NCI-H69 (cell line): ENCODE measurements at places on chromosomes 7 and 10.

DNA sequence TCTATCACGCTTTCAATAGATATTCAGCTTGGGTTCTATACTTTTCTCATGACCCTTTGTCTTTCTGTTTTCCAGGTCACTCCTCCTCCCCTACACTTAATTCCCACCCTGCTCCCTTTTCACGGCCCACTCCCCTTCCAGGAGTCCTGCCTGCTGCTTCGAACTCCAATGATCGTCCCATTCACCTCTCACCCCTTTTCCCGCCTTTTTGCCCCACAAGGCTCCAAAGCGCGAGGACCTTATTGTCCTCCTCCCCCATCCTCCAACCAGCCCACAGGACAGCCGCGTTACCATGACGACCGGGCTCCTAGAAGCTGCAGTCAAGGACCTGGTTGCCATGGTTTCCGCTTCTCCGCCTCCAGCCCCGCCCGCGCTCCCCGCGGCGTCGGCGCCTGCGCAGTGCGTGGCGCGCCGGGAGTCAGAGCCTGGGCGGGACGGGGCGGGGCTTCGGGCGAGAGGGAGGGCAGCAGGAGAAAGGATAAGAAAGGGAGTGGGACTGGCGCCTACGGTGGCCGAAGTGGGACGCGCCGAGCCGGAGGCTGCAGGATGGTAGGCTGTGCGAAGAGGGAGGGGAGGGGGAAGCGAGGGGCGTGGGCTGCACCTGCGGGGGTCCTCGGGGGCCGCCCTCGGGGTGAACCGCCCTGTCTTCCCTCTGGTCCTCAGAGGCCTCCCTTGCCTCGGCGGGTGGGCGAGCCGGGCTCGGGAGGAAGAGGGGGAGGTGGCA is at the start of gene AP1S1:
Gene AP1S1, plus strand, starts transcription at position 508 of the 724 bp plus-strand sequence. Its CDS starts 39 bp downstream, at position 547.
- peak; percentile 99 for DNase-seq

DNA sequence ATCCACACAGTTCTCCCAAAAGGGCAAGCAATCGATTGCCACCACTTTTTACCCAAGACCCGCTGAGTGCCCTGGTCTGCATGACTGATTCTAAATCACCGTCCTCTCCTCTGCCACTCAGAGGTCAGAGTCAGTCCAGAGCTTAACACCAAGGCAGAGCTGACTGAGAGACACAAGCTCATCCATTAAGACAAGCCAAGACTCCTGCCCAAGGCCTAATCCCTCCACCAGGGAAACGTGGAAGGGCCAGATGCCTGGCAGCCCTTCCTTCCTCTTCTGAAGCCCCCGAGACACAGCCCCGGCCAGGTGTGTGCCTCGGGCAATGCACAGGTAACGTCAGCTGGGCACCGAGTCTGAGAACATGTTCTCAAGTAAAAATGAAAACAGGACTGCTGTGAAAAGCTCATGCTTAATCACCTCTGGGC is 51.7 kb downstream of the DIP2C start:
- no peak for DNase-seq

GRCh38 chr7:45589061-45589460 is 14.9 kb downstream of the ADCY1 start:
- DNase-seq = no peak

- DNase-seq = no peak
These were observed 1149.2 kb downstream of the GRM8 start for GRCh38 chr7:126103582-126103981.

GRCh38 chr10:97785231-97785630 is 13.4 kb upstream of the SFRP5 start:
- no peak for DNase-seq

DNA sequence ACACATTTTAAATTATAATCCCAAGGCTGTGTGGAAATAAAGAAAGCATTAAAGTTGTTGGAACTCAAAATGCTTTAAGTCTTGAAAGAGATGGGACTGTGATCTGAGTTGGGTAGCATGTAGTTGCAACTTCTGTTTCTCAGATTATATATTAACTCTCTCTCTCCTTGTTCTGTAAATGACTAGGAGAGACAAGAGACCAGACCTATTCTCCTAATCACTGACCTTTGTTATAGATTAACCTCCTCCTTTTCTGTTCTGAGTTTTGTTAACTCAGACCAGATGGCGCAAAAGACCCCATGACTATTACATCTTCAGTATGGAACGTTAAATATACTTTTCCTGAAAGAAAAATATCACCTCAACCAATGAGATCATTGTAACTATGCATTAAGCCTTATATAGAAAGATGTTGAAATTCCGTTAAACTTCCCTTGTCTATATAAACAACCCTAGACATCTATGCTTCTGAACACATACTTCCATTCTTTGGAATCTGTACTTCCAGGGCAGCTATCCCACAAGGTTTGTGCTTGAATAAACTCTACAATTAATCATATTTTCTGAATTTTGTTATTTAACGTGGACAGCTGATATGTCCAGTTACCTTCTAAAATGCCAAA is 143.5 kb upstream of the TRIM24 start:
- DNase-seq = no peak

- no peak for DNase-seq
These were observed 81.9 kb downstream of the CHST15 start for GRCh38 chr10:124011464-124011863.

DNA sequence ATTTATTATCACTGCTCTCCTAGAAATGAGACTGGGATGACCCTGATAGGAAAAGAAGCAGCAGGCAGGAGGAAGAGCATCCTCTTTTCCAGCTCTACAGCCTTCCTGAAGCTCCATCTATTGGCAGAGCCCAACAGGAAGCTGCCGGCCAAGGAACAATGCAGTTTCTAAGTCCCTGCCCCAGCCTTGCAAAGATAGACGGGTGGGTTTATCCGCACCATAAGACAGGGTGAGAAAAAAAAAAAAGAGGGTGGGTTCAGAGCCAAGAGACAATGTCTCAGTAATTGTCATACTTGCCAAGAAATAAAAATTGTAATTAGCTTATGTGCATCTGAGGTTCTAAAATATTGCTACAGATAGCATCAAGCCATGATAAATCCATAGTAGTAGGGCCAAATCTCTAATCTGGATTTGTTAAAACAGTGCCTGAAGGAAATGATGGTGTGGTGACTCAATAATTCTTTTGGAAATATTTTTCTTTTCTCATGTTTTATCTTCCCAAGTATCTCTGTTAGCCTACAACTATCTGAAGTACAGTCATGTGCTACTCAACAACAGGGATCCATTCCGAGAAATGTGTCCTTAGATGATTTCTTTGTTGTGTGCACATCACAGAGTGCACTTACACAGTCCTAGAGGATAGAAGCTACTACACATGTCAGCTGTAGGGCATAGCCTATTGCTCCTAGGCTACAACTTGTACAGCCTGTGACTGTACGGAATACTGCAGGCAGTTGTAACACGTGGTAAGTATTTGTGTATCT is 242.9 kb upstream of the CXCL12 start:
- DNase-seq = no peak

DNA sequence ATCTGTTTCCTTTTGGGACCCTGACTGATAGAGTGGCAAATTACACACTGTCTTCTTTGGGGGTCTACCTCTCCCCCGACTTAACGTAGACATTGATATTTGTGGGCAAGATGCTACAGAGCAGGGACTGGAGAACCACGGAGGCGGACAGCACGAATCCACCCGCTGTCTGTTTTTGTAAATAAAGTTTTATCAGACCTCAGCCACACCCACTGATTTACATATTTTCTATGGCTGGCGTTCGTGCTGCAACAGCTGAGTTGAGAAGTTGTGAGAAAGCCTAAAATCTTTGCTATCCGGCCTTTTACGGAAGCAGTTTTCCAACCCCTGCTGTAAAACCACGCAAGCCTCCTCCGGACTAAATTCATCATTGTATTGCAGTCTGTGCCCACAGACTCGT is 17.2 kb upstream of the SLC35B4 start:
- no peak for DNase-seq

GRCh38 chr10:92800134-92800733 is 48.1 kb upstream of the EXOC6 start:
- peak; percentile 36 for DNase-seq

GRCh38 chr10:74189999-74190421 is 39.0 kb downstream of the ADK start:
- DNase-seq = peak; percentile 19

DNA sequence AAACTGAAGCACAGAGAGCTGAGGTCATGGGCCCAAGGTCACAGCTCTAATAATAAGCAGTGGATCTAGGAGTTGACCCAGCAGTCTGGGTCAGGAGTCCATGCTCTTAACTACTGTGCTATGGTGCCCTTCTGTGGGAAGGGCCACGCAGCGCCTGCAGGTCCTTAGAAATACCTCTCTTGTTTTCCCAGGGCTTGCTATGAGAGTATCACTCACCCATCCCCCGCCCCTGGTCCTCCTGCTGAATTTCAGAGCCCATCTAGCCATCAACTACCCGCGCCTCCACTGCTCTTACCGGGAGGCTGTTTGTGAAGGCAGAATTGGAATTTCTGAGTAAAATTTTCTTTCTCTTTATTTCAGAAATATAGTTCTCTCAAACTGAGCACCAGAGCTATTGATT is 27.3 kb upstream of the CRHR2 start:
- no peak for DNase-seq

DNA sequence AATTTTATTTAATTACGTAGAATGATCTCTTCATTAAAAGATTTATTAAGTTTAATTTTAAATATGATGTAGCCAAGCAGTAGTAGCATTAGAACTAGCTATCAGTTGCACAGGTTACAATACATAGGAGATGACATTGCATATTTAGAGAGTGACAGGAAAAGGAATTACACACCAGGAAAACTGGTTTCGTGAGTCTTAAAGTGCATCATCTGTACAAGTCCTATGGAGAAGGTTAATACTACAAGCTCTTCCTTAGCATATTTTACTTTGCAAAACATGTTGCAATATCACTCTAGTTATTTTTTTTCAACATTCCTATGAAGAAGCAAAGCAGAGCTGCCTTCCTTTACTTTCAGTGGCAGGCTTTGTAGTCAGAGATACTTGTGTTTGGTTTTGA is 20.2 kb upstream of the SEM1 start:
- no peak for DNase-seq

GRCh38 chr10:59176241-59177030 is at the start of gene PHYHIPL:
Gene PHYHIPL, plus strand, starts transcription at chr10:59176643. Its CDS starts 211 bp downstream, at chr10:59176854.
- peak; percentile 96 for DNase-seq

DNA sequence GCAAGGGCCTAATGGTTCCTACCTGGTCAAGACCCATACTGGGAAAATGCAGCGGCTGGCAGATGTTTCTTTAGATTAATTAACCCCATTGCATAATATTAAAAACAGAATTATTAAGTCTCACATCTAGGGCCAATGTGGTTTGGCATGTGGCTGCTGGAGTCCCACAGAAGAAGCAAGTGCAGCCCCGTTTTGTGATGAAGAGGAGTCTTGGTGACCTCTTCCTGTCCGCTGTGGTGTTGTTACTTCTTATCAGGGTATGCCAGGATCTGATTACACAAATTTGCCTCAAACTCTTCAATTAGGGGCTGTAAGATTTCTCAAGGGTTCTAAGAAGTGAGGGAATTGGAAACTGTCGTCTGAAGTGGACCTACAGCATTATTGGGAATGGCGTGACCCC is 240.3 kb downstream of the SEC23IP start:
- DNase-seq = no peak

GRCh38 chr10:124476043-124476725 is 14.6 kb downstream of the LHPP start:
- no peak for DNase-seq

GRCh38 chr10:51667678-51668335 is 31.6 kb downstream of the CSTF2T start:
- DNase-seq = peak; percentile 72

DNA sequence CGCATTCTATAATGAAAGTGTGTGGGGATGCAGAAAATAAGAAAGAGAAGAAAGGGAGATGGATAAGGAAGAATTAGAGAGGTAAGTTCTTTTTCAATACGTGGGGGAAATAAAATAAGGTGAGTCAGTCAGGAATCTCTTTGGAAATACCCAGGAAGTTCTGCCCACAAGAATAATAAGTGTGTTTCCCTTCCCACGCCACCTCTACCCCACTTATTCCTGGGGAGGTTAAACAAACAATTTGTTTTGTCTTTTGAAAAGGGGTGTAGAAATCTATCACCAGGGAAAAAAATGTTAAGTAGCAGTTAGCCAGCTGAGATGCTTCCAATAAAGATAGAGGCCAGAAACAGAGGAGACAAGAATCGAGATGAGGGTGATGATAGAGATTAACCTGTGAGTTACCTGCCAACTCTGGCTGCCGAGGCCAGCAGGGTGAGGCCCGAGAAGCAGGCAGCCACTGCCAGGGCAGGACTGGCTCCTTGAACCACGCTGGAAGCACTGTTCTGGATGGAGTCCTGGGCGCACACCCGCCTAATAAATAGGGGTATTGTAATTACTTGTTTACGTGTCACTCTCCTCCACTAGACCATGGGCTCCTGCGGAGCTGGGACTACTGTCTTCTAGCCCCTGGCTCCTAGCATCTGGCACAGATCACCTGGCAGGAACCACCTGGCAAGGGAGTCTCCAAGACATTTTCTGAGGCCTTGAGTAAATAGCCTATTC is 191.3 kb downstream of the FGFR2 start:
- DNase-seq = peak; percentile 57
